LoVo (cell line): ENCODE measurements at places on chromosomes 1 and 21.
A peak's percentile ranks its signal among the peaks of the same experiment; 100 is the strongest.

GRCh38 chr1:153217212-153217611 is at the start of gene PRR9:
TSS of gene PRR9 (plus strand) at chr1:153217584. CDS start at chr1:153218145, 561 bp downstream.
- DNase-seq = no peak

GRCh38 chr1:57381426-57381825 is 42.4 kb downstream of the DAB1 start:
- DNase-seq = no peak

DNA sequence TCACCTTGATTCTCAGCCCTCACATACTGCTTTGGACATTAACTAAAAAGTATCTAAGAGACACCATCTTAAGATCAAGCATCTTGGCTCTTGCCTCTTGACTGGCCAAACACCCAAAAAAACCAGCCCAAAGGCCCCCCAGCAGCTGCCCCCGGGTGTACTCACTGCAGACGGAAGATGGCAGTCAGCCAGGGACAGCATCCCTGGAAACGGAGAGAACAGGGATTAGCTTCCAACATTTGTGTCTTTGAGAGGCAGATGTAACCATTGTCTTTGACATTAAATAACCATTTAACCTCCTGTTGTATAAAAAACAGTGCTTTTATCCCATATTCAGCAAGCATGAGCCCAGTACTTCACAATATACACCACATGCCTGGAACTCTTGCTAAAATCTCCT is 11.3 kb downstream of the TMEM63A start:
- DNase-seq = no peak

GRCh38 chr1:212077028-212077427 is 41.5 kb downstream of the DTL start:
- no peak for DNase-seq

GRCh38 chr1:79617777-79618176 is 611.2 kb upstream of the ADGRL4 start:
- DNase-seq = no peak

- DNase-seq = peak; percentile 47
Observed at GRCh38 chr1:6889875-6890480, 104.7 kb downstream of the CAMTA1 start.
